CD14-positive monocyte (primary cell): ENCODE measurements at places on chromosomes 16 and 17. TPM values are rescaled to one million over a fixed set of nuclear protein-coding genes. Genes with fewer than 3 reads are reported as not detected.
A peak's percentile ranks its signal among the peaks of the same experiment; 100 is the strongest.

DNA sequence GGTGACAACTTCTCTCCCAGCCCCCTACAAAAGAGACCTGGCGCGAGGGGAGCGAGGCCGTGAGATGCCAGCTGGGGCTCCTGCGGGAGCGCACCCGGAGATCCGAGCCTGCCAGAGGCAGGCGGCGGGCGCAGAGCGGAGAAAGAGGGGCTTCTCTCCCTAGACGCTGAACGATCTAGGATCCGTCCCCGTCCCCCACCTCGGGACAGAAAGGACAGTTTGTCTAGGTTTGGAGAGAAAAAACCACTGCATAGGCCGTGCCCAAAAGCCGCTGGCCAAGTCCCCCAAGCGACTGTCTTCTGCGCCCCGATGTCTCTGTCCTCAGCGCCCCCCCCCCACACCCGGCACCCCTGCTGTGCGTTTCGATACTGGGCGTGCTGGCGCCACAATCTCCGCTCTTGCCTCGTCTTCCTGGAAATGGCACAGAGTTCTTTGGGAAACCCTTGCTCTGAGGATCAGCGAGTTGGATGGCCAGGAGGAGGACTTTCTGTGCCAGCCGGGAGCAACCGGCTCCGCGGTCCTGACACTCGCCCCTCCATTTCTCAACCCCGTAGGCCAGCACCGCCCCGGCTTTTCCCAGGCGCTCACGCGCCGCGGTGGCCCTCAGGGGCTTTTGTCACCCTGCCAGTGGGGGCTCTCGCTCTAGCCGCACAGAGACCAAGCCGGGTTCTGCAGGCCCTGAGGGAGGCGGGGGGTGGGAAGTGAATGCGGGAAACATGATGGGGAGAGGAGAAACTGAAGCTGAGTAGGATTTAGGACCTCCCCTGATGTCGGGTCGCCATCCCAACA lies 1.0 kb downstream of the SSTR2 start:
- no peak overlapping the region for H3K27ac ChIP-seq
- H3K4me3 ChIP-seq, result peak overlapping the region; percentile 79

DNA sequence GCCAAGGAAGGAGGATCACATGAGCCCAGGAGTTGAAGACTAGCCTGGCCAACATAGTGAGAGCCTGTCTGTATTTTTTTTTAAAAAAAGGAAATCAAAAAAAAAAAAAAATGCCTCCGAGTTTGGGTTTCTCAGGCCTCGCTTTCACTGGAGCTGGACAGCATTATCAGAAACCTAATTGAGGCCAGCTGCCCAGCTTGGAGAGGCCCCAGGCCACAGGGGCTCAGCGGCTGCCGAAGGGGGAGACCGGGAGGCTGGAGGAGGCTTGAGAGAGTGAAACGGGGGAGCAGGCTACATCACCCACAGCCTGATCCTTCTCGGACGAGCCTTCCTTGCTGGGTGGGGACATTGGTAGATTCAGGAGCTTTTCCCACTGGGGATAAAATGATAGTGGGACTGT lies 5.1 kb downstream of the TTYH2 start:
- no peak overlapping the region for H3K4me3 ChIP-seq
- H3K27me3 ChIP-seq, result no peaks in the 10 kb centered on the region
- DNase-seq, result no peak
- no peak overlapping the region for H3K27ac ChIP-seq

- no peak overlapping the region for H3K27ac ChIP-seq
- no peaks in the 10 kb centered on the region for H3K4me1 ChIP-seq
- H3K4me3 ChIP-seq, result no peak overlapping the region
- DNase-seq, result no peak
- no peaks in the 10 kb centered on the region for H3K27me3 ChIP-seq
- H3K36me3 ChIP-seq, result no peaks in the 10 kb centered on the region
Measured at GRCh38 chr17:65155622-65156021, 18.5 kb downstream of the RGS9 start.

DNA sequence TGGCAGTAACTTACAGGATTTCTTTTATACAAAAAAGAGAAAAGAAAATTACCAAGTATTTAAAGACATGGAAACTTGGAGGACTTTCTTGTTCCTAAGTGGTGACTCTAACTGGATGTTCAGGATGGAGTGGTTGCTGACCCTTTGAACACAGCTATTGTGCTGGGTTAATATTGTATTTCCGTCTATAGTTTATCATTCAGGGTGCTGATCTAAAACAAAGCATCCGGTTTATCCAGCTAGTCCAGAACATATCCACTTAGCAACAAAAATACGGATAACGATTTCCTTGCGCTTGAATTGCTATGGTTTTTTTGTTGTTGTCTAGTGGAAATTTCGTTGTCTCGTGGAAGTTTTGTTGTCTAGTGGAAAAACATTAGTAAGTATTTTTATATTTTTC lies 38.2 kb downstream of the SNTB2 start:
- no peaks in the 10 kb centered on the region for H3K4me1 ChIP-seq
- no peaks in the 10 kb centered on the region for H3K27me3 ChIP-seq
- H3K36me3 ChIP-seq, result no peaks in the 10 kb centered on the region
- H3K27ac ChIP-seq, result no peak overlapping the region
- H3K4me3 ChIP-seq, result no peak overlapping the region
- no peak for DNase-seq

GRCh38 chr16:72182976-72183375 lies 11.0 kb upstream of the PMFBP1 start:
- DNase-seq, result no peak
- H3K4me3 ChIP-seq, result no peak overlapping the region
- H3K27ac ChIP-seq, result no peak overlapping the region

- no peak for DNase-seq
- peaks cover 98% of the 10 kb centered on the region for H3K4me1 ChIP-seq
- H3K36me3 ChIP-seq, result peaks cover 36% of the 10 kb centered on the region
- H3K27me3 ChIP-seq, result no peaks in the 10 kb centered on the region
- peak overlapping the region; percentile 99 for H3K27ac ChIP-seq
Measured at GRCh38 chr16:84605339-84605848, 12.5 kb downstream of the COTL1 start.

GRCh38 chr16:14427371-14427948 lies 202.6 kb downstream of the PARN start:
- H3K4me3 ChIP-seq, result no peak overlapping the region
- H3K27me3 ChIP-seq, result no peaks in the 10 kb centered on the region
- no peak for DNase-seq
- H3K4me1 ChIP-seq, result no peaks in the 10 kb centered on the region

DNA sequence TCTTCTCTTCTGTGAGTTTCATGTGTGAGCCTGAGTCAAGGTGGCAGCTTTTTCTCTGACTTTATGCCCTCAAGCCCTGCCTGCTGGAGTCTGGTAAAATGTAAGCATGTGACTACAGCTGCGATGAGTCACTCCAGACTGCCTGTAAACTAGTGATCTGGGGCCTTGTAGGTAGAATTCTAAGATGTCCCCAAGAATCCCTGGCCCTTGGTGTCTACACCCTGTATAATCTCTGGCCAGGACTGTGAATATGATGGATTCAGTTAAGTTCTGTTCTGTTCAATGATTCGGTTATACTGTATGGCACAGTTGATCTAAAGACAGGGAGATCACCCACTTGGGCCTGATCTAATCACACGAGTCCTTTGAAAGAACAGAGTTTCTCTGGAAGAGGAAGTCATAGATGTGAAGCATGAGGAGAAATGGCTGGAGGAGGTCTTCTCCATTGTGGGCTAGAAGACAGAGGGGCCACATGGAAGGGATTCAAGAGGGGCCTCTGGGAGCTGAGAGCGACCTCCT lies 29.8 kb downstream of the PRSS54 start:
- DNase-seq, result peak; percentile 24
- H3K27ac ChIP-seq, result no peak overlapping the region
- H3K4me1 ChIP-seq, result peaks cover 4% of the 10 kb centered on the region
- no peak overlapping the region for H3K4me3 ChIP-seq
- H3K36me3 ChIP-seq, result no peaks in the 10 kb centered on the region

- DNase-seq, result no peak
- no peaks in the 10 kb centered on the region for H3K27me3 ChIP-seq
- H3K36me3 ChIP-seq, result peaks cover 57% of the 10 kb centered on the region
- H3K4me1 ChIP-seq, result peaks cover 6% of the 10 kb centered on the region
- H3K27ac ChIP-seq, result no peak overlapping the region
- H3K4me3 ChIP-seq, result no peak overlapping the region
Measured at GRCh38 chr17:80883831-80884735, 107.6 kb upstream of the CHMP6 start.

GRCh38 chr16:66639091-66639885 lies 34.8 kb downstream of the CMTM3 start:
- no peaks in the 10 kb centered on the region for H3K27me3 ChIP-seq
- DNase-seq, result no peak
- H3K36me3 ChIP-seq, result peaks cover 27% of the 10 kb centered on the region
- H3K4me1 ChIP-seq, result no peaks in the 10 kb centered on the region
- H3K27ac ChIP-seq, result no peak overlapping the region

GRCh38 chr16:22327446-22327775 lies 30.2 kb downstream of the POLR3E start:
- H3K36me3 ChIP-seq, result peaks cover 76% of the 10 kb centered on the region
- peaks cover 9% of the 10 kb centered on the region for H3K4me1 ChIP-seq
- DNase-seq, result no peak
- H3K27ac ChIP-seq, result no peak overlapping the region

- DNase-seq, result no peak
- no peak overlapping the region for H3K4me3 ChIP-seq
- H3K27me3 ChIP-seq, result no peaks in the 10 kb centered on the region
Measured at GRCh38 chr16:88899901-88900661, 33.6 kb upstream of the PABPN1L start.

- H3K4me3 ChIP-seq, result no peak overlapping the region
- H3K27ac ChIP-seq, result peak overlapping the region; percentile 71
- peaks cover 38% of the 10 kb centered on the region for H3K4me1 ChIP-seq
- H3K27me3 ChIP-seq, result no peaks in the 10 kb centered on the region
- DNase-seq, result peak; percentile 44
- peaks cover 80% of the 10 kb centered on the region for H3K36me3 ChIP-seq
Measured at GRCh38 chr16:84976644-84977400, 34.5 kb downstream of the ZDHHC7 start.

DNA sequence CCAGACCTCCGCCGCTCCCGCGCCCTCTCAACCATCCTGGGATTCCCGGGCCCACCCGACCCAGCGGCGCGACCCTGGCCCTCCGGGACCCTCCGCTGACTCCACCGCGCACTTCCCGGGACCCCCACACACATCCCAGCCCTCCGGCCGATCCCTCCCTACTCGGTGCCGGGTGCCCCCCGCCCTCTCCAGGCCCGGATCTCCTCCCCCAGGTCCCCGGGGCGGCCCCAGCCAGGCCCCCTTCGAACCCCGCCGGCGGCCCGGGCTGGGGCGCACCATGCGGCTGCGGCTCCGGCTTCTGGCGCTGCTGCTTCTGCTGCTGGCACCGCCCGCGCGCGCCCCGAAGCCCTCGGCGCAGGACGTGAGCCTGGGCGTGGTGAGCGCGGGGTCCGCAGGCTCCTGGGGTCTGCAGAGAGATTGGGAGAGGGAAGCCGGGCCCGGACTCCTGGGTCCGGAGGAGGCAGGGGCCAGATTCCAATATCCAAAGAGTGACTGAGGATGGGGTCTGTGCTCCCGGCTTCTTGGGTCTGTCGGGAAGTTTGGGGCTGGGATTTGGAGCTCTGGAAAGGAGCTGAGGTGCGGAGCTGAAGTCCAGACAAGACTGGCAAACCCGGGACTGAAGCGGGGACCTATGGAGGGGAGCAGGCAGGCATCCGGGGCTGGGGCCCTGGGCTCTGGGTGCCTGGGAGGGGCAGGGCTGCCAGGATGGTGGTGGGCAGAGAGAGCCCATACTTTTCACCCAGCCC lies 453 bp downstream of the MMP25 start:
- peaks cover 83% of the 10 kb centered on the region for H3K4me1 ChIP-seq
- no peak for DNase-seq
- H3K27me3 ChIP-seq, result peaks cover 7% of the 10 kb centered on the region
- peak overlapping the region; percentile 44 for H3K27ac ChIP-seq
- peak overlapping the region; percentile 51 for H3K4me3 ChIP-seq

DNA sequence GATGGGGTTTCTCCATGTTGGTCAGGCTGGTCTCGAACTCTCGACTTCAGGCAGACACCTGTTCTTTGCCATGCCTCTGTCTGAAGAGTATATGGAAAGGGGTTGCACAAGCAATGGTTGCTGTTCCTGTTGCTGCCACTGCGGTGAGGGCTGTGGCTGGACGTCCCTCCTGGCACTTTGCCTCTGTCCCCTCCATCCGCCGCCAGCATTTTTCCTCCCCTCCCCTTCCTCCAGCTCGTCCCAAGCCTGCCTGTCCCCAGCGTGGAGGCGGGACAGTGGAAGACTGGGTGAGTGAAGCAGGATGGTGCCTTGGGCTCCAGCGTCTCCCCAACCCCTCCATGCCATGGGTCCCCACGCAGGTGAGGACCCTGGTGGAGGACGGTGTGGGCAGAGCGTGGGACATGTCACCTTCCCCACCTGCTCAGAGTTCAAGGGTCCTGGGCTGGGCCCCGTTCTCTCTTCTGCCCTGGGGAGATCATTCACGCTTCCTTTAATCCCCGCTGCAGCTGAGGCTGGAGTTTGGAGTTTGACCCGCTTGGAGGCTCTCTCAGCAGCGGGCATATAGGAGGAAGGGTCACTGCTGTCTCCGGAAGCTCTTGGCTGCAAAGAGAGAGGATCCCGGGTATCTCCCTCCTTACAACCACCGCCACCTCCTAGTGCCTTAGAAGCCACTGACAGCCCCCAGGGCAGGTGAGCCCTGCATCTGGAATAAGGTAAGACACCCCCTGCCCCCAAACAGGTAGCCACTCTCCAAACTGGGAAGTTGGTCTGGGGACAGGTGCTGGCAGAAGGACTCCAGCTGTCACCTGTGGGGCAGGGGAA lies at the start of gene SLC5A11:
Gene SLC5A11 (plus strand): TSS at position 238 of the 822 bp plus-strand sequence. CDS start 12,681 bp downstream, outside the sequence.
- H3K4me3 ChIP-seq, result no peak within 1 kb of the TSS
- no peaks in the 10 kb centered on the region for H3K36me3 ChIP-seq
- no peaks in the 10 kb centered on the region for H3K4me1 ChIP-seq
- H3K27me3 ChIP-seq, result no peaks in the 10 kb centered on the region

GRCh38 chr16:85220125-85220839 lies 108.0 kb upstream of the CIBAR2 start:
- no peak overlapping the region for H3K4me3 ChIP-seq
- no peaks in the 10 kb centered on the region for H3K27me3 ChIP-seq
- no peaks in the 10 kb centered on the region for H3K4me1 ChIP-seq
- no peaks in the 10 kb centered on the region for H3K36me3 ChIP-seq

Gene CYBA
- polyA plus RNA-seq, result 2,092 TPM

Gene E4F1
- 4.9 TPM for polyA plus RNA-seq

Gene MYO15A
- 2.8 and 4.4 TPM in 2 replicates for polyA plus RNA-seq

Gene PRAC1
- not detected in 2 replicates for polyA plus RNA-seq

Gene KIF19
- polyA plus RNA-seq, result not detected

Gene TMEM92
- not detected for polyA plus RNA-seq

Gene MAFG
- 7.4 TPM for polyA plus RNA-seq
